ENCODE measurements at places on chromosomes 6 and 20. TPM values are rescaled to one million over a fixed set of nuclear protein-coding genes. Genes with fewer than 3 reads are reported as not detected.

The RRAGD gene
- 20.1 TPM for total RNA-seq

The SMOC2 gene
- not detected for total RNA-seq

The TNFRSF6B gene
- 1.7 TPM for total RNA-seq

The NMBR gene
- total RNA-seq, result not detected

The EHMT2 gene
- 60.4 TPM for total RNA-seq

The CRIP3 gene
- total RNA-seq, result 1.8 TPM

The SLC17A3 gene
- 0.21 TPM for total RNA-seq

The MCCD1 gene
- total RNA-seq, result not detected

The ERMARD gene
- 30.2 TPM for total RNA-seq

The ID4 gene
- total RNA-seq, result not detected

The BMP6 gene
- total RNA-seq, result 0.14 TPM

The CAGE1 gene
- 0.09 TPM for total RNA-seq
